ENCODE measurements at places on chromosomes 4 and X.
A peak's percentile ranks its signal among the peaks of the same experiment; 100 is the strongest.

DNA sequence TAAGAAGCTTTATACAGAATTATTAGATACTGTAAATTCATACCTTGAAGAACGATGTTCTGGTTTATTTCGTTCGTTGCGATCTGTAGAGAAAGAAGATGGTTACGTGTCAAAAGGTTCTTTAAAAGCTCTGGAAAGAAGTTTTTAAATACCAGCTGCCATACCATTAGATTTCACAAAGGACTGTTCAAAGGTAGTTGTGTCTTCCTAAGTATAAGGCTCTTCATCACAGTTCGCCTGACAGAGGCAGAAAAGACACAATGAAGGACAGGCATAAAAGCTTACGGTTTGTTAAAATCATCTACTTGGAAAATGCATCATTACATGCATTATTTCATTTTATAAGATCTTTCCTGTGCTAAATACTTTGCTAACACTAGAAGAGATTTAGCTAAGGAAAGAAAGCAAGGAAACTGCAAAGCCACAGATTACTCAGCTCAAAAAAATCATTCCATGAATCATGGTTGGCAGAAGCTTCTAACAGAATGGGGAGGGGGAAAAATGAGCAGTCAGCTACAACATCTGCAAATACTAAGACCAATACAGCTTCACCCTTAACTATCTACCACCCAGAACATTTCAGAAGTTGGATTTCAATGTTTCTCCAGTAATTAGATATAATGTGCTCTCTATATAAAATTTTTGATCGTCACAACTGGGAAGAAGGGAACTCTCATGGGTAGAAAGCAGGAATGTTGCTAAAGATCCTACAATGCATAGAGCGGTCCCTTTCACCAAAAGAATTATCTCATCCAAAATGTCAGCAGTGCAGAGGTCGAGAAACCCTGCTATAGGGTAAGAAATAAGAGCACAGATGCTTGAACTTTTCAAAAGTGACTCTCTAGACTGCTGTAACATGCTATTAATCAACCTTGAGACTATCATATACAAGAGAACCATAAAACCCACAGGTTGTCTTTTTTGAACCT is 50.7 kb upstream of the PRSS48 start:
- no peak for DNase-seq
- H3K4me3 ChIP-seq = no peak overlapping the region
- H3K27me3 ChIP-seq = peaks cover 8% of the 10 kb centered on the region
- H3K4me1 ChIP-seq = no peaks in the 10 kb centered on the region

GRCh38 chr4:38957893-38958292 is 74.3 kb downstream of the TMEM156 start:
- peaks cover 20% of the 10 kb centered on the region for H3K4me1 ChIP-seq
- no peak overlapping the region for H3K4me3 ChIP-seq
- peaks cover 12% of the 10 kb centered on the region for H3K36me3 ChIP-seq
- no peak for DNase-seq

DNA sequence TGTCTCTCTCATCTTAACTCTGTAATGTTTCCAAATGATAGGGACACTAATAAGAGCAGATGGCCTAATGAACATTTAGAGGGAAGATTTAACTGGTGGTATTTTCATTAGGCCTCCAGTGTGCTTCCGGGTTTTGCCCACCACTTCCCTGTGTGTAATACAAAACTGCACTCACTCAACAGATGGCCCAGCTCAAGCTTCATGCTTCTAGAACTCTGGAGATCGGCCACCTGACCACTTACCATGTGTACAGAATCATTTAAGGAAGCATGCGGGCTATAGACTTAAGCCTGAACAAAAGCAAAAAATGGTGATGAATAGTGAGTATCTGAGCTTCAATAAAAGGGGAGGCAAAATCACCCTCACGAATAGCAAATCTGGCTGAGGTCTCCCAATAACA is 89.3 kb downstream of the SH2D1A start:
- H3K27ac ChIP-seq = no peak overlapping the region
- no peak overlapping the region for H3K4me3 ChIP-seq
- no peaks in the 10 kb centered on the region for H3K27me3 ChIP-seq
- no peak for DNase-seq
- no peaks in the 10 kb centered on the region for H3K4me1 ChIP-seq

GRCh38 chr4:917992-918391 is 14.1 kb downstream of the GAK start:
- no peak overlapping the region for H3K4me3 ChIP-seq
- no peak for DNase-seq
- H3K4me1 ChIP-seq = peaks cover 41% of the 10 kb centered on the region
- H3K36me3 ChIP-seq = peaks cover 34% of the 10 kb centered on the region

GRCh38 chr4:176193126-176193525 is 2.3 kb downstream of the SPATA4 start:
- H3K27me3 ChIP-seq = peaks cover 11% of the 10 kb centered on the region
- H3K4me3 ChIP-seq = no peak overlapping the region
- H3K36me3 ChIP-seq = peaks cover 3% of the 10 kb centered on the region
- H3K27ac ChIP-seq = no peak overlapping the region

- no peaks in the 10 kb centered on the region for H3K27me3 ChIP-seq
- no peaks in the 10 kb centered on the region for H3K4me1 ChIP-seq
- no peak overlapping the region for H3K4me3 ChIP-seq
- H3K36me3 ChIP-seq = no peaks in the 10 kb centered on the region
- H3K27ac ChIP-seq = no peak overlapping the region
These were observed 765.7 kb upstream of the FTHL17 start for GRCh38 chrX:31837445-31838049.

GRCh38 chrX:97126020-97126419 is 242.3 kb downstream of the RPA4 start:
- H3K27me3 ChIP-seq = no peaks in the 10 kb centered on the region
- no peak for DNase-seq
- no peaks in the 10 kb centered on the region for H3K36me3 ChIP-seq
- H3K4me3 ChIP-seq = no peak overlapping the region

GRCh38 chr4:61318431-61318830 is 118.3 kb downstream of the ADGRL3 start:
- H3K36me3 ChIP-seq = no peaks in the 10 kb centered on the region
- DNase-seq = no peak
- H3K27me3 ChIP-seq = no peaks in the 10 kb centered on the region
- H3K4me3 ChIP-seq = no peak overlapping the region

DNA sequence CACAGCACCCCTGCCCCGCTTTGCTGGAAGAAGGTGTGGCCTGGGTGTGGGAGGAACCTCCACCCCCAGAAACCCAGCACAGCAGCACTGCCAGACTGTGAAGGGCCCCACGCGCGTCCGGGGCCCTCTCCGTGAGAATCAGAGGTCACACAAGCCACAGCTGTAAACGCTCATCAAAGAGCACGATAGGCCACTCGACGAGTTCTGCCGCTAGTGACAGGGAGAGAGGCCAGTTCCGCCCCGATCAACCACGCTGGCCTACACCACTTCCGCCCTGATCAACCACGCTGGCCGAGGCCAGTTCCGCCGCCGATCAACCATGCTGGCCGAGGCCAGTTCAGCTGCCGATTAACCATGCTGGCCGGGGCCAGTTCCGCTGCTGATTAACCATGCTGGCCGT is 25.9 kb upstream of the ADRA2C start:
- no peak for DNase-seq
- no peak overlapping the region for H3K27ac ChIP-seq
- no peak overlapping the region for H3K4me3 ChIP-seq
- no peaks in the 10 kb centered on the region for H3K36me3 ChIP-seq

- H3K27ac ChIP-seq = no peak overlapping the region
- DNase-seq = no peak
- no peaks in the 10 kb centered on the region for H3K27me3 ChIP-seq
These were observed 230.0 kb downstream of the CCSER1 start for GRCh38 chr4:90357117-90357710.

DNA sequence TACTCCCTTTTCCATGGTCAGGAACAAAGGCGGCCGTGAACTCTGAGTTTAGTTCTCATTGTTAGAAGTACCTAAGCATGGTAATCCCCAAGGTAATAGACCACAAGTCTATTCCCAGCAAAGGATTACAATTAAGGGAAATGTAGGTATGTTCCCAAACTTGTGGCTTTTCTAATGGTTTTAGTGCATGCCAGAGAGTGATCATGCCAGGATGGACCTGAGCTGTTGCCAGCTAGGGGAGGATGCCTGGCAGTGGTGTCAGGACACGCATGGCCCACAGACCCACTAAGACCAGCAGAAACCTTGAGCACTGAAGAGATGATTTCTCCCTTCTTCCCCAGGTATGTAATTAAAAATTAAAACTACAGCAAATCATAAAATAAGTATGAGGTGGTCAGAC is 60.8 kb downstream of the COQ2 start:
- peaks cover 3% of the 10 kb centered on the region for H3K27me3 ChIP-seq
- no peak overlapping the region for H3K27ac ChIP-seq
- peaks cover 27% of the 10 kb centered on the region for H3K36me3 ChIP-seq
- H3K4me1 ChIP-seq = peaks cover 67% of the 10 kb centered on the region

GRCh38 chrX:97398030-97398551 is 514.4 kb downstream of the RPA4 start:
- no peak for DNase-seq
- H3K36me3 ChIP-seq = no peaks in the 10 kb centered on the region
- H3K27me3 ChIP-seq = no peaks in the 10 kb centered on the region
- no peak overlapping the region for H3K4me3 ChIP-seq
- peak overlapping the region; percentile 58 for H3K27ac ChIP-seq

- no peak overlapping the region for H3K27ac ChIP-seq
- H3K4me1 ChIP-seq = no peaks in the 10 kb centered on the region
- no peaks in the 10 kb centered on the region for H3K36me3 ChIP-seq
- H3K27me3 ChIP-seq = peaks cover 28% of the 10 kb centered on the region
- no peak overlapping the region for H3K4me3 ChIP-seq
These were observed 138.9 kb downstream of the SOWAHB start for GRCh38 chr4:76758996-76759395.

DNA sequence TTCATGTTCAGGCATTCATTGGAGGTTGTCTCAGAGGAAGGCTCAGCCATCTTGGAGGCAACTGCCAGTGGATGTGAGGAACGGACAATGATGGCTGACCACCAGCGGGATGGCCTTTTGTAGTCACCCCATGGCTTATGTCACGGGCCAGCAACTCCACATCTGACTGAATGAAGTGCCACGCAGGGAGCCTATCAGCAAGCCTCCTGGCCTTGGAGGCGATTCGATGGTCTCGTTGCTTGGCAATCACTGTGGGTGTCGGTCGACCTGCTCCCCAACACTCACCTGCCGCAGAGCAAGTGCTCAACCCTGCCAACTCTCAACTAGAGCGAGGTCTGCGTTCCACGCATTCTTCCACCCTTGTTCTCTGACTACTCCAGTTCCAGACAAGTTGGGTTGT is 7.4 kb downstream of the H2BW2 start:
- H3K36me3 ChIP-seq = no peaks in the 10 kb centered on the region
- no peaks in the 10 kb centered on the region for H3K4me1 ChIP-seq
- H3K27ac ChIP-seq = no peak overlapping the region
- H3K27me3 ChIP-seq = no peaks in the 10 kb centered on the region

GRCh38 chrX:56995271-56995994 is at the start of gene SPIN3:
SPIN3 (minus strand) TSS chrX:56995541; CDS start chrX:56994947, 594 bp downstream.
- H3K27me3 ChIP-seq = no peaks in the 10 kb centered on the region
- peak within 1 kb of the TSS; percentile 86 for H3K4me3 ChIP-seq
- peaks cover 30% of the 10 kb centered on the region for H3K4me1 ChIP-seq
- peaks cover 16% of the 10 kb centered on the region for H3K36me3 ChIP-seq

GRCh38 chr4:89837993-89838390 is 1.0 kb upstream of the SNCA start:
- H3K4me3 ChIP-seq = peak overlapping the region; percentile 75
- DNase-seq = no peak
- peaks cover 17% of the 10 kb centered on the region for H3K36me3 ChIP-seq
- peaks cover 65% of the 10 kb centered on the region for H3K27me3 ChIP-seq

GRCh38 chrX:17596546-17597205 is 140.6 kb upstream of the SCML1 start:
- peaks cover 4% of the 10 kb centered on the region for H3K27me3 ChIP-seq
- no peaks in the 10 kb centered on the region for H3K36me3 ChIP-seq
- H3K4me1 ChIP-seq = peaks cover 9% of the 10 kb centered on the region
- no peak overlapping the region for H3K4me3 ChIP-seq
- DNase-seq = no peak

- H3K36me3 ChIP-seq = no peaks in the 10 kb centered on the region
- no peak overlapping the region for H3K27ac ChIP-seq
- no peak overlapping the region for H3K4me3 ChIP-seq
- H3K27me3 ChIP-seq = no peaks in the 10 kb centered on the region
- DNase-seq = no peak
- no peaks in the 10 kb centered on the region for H3K4me1 ChIP-seq
These were observed 87.9 kb downstream of the LRRC66 start for GRCh38 chr4:51932261-51932660.

- no peaks in the 10 kb centered on the region for H3K27me3 ChIP-seq
- no peak for DNase-seq
- no peak overlapping the region for H3K27ac ChIP-seq
- peaks cover 34% of the 10 kb centered on the region for H3K36me3 ChIP-seq
- H3K4me1 ChIP-seq = no peaks in the 10 kb centered on the region
These were observed 555 bp upstream of the GCNA start for GRCh38 chrX:71577682-71578081.

DNA sequence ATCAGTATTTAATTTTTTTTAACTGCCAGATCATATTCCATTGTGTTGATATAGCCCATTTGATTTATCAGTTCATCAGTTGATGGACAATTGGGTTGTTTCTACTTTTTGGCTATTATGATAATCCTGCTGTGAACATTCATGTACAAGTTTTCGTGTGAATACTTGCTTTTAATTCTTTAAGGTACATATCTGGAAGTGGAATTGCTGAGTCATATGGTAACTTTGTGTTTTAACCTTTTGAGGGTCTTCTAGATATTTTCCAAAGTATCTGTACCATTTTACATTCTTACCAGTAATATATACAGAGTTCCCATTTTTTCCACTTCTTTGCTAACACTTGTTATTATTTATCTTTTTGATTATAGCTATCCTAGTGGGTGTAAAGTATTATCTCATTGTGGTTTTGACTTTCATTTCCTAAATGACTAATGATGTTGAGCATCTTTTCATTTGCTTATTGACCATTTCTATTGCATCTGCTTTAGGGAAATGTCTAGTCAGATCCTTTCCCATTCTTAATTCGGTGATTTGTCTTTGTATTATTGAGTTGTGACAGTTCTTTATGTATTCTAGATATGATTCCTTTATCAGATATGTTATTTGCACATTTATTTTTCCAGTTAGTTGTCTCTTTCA is 75.2 kb upstream of the NUDT6 start:
- no peak overlapping the region for H3K4me3 ChIP-seq
- H3K4me1 ChIP-seq = peaks cover 7% of the 10 kb centered on the region
- DNase-seq = no peak
- H3K36me3 ChIP-seq = peaks cover 18% of the 10 kb centered on the region
- no peaks in the 10 kb centered on the region for H3K27me3 ChIP-seq

GRCh38 chr4:145097331-145097820 is 620 bp downstream of the ANAPC10 start:
- H3K27me3 ChIP-seq = no peaks in the 10 kb centered on the region
- peaks cover 37% of the 10 kb centered on the region for H3K4me1 ChIP-seq
- no peak for DNase-seq
- H3K36me3 ChIP-seq = peaks cover 35% of the 10 kb centered on the region
- peak overlapping the region; percentile 98 for H3K27ac ChIP-seq
- peak overlapping the region; percentile 94 for H3K4me3 ChIP-seq
